ENCODE measurements at places on chromosomes 3 and 15.
A peak's percentile ranks its signal among the peaks of the same experiment; 100 is the strongest.

DNA sequence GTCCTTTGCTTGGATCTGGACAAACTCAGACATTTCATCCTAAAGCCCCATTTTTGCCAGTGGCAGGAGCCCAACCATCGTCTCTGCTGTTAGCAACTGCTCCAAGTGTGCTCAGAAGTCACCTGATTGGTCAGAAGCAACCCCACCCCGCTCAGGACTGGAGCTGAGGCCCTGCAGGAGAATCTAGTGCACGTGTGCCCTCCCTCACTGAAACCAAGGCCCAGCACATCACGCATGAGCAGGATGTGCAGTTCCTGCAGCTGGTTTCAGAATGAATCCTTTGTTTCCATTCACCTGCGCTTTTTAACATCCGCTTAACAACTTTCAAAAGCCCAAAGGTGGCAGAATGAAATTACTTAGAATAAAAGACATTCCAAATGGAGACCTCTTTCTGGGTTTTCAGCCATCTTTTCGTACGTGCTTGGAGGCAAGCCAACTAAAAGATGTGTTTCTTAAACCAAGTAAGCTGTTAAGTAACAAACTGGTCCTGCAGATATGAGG is 81.2 kb downstream of the SRGAP3 start:
- peak; percentile 36 for DNase-seq

GRCh38 chr3:165644331-165644730 is 192.9 kb downstream of the BCHE start:
- no peak for DNase-seq

- no peak for DNase-seq
Measured at GRCh38 chr3:81788610-81789009, 27.2 kb upstream of the GBE1 start.

DNA sequence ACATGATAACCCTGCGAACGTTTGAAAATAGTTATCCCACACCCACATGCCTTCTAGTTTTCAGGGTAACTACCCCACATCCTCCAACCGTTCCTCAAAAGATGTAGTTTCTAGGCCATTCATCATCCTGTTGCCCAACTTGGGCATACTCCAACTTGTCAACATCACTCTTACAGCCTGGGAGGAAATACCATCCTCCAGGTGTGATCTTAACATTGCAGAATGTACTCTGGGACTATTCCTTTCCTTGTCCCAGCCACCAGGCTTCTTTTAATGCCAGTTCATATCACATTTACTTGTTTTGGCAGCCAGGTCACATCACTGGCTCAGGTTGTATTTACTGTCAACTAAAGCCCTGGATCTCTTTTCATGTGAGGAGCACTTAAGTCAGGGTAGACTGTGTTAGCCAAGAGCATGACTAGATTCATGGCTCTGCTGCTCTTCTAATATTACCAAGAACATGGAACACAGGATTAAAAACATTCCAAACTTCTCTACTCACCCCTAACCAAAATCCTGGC is 4.0 kb upstream of the DENND6A start:
- DNase-seq, result no peak

DNA sequence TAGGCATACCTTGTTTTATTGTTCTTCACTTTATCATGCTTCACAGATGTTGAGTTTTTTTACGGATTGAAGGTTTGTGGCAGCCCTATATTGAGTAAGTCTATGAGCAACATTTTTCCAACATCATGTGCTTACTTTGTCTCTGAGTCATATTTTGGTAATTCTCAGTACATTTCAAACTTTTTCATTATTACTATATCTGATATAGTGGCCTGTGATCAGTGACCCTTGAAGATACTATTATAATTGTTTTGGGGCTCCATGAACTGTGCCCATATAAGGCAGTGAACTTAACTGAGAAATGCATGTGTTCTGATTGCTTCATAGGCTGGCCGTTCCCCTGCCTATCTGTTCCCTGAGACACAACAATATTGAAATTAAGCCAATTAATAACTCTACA is 42.8 kb upstream of the NSMCE3 start:
- DNase-seq, result no peak

GRCh38 chr3:184770541-184770940 is 41.4 kb upstream of the VPS8 start:
- DNase-seq, result no peak

DNA sequence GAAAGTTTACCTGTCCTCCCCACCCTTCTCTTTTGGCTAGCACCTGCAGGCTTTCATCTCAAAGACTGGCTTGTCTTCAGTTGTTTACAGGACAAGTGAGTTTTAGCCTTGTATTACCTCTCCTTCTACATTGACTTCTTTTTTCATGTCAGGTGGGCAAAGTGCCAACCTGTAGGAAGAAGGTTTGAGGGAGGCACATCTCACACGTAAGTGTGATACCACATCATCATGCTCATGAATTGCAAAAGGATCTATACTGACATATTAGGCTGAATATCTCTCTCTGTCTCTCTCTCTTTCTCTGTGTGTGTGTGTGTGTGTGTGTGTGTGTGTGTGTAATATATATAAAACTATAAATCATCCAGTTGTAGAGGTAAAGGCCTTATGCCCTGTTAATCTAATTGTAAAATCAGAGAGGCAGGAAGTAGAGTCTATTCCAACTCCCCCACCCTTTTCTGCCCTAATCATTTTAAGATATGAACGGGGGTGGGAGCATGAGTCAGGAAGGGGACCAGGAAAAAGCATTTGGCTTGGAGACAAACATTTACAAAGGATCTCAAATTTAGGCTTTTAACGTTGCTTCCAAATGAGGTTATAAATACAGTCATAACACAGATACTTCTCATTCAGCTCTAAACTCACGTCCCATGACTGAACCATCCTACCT is 107.0 kb upstream of the PFN2 start:
- DNase-seq, result no peak

DNA sequence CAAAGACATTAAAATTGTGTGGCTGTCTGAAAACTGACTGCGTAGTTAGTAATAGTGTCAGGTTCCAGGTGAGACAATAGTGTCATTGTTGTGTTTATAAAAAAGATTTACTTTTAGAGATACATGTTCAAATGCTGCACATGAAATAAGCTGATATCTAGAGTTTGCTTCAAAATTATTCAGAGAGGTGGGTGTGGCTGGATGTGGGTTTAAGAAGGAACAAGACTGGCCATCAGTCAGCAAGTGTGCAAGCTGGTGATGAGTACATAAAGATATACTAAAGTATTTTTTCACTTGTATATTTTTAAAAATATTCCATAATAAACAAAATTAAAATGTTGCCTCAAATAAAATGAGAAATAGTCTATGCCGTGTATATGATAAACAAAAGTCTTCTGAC is 190.6 kb downstream of the ARRDC4 start:
- DNase-seq, result no peak

DNA sequence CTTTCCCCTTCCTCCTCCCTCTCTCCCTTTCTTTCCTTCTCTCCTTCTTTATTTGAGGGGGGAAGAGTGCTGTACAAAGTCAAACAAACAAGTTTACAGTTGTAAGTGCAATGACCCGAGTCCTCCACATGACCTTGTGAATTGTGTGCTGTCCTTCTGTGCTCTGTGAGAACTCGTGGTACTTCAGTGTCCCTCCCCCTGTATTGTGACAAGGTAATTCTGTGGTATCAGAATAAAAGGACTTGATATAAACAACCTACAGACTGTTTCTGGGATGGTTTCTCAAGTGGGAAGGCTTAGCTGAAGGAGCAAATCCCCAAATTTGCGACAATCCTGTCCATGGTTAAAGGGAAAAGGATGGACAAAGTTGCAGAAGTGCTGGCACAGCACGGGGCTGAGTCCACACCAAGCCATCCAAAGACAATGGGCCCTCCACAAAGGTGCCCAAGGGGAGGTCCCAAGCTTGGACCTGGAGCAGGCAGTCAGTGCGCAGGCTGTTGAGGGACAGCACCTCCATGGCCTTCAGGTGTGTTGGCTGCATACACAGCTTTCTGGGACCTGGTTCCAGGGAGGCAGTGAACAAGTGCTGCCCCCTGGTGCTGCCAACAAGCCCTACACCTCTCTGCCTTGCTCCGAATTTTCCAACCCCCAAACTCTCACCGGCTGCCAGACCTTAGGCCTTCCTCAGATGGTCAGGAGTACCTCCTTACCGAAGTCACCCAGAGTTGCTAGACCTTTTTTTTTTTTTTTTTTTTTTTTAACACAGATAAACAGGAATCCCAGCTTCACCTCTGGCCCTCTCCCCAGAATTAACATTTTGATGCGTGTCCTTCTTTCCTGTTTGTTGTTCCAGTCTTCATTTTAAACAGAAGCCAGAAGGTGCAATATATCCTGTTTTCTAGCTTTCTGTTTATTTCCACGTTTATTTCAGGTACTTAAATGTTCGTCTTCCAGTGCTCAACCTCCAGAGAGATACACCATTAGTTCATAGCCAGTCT is 2.6 kb upstream of the APEH start:
- peak; percentile 80 for DNase-seq

GRCh38 chr3:116037954-116038911 is 407.1 kb downstream of the LSAMP start:
- no peak for DNase-seq
